ENCODE measurements at places on chromosomes 6 and 20. TPM values are rescaled to one million over a fixed set of nuclear protein-coding genes. Genes with fewer than 3 reads are reported as not detected.

GRCh38 chr6:18021166-18021850, 33.9 kb upstream of the KIF13A start:
- no peak for DNase-seq

- DNase-seq = no peak
Observed at GRCh38 chr20:45098103-45098773, 2.7 kb downstream of the KCNS1 start.

- no peak for DNase-seq
Observed at GRCh38 chr6:92399911-92400310, 1019.4 kb downstream of the EPHA7 start.

The CST1 gene
- not detected for total RNA-seq

- DNase-seq = no peak
Observed at GRCh38 chr20:51237278-51237677, 214.4 kb upstream of the KCNG1 start.

The GHRH gene
- not detected for total RNA-seq

The FAM184A gene
- total RNA-seq = 37.3 TPM

DNA sequence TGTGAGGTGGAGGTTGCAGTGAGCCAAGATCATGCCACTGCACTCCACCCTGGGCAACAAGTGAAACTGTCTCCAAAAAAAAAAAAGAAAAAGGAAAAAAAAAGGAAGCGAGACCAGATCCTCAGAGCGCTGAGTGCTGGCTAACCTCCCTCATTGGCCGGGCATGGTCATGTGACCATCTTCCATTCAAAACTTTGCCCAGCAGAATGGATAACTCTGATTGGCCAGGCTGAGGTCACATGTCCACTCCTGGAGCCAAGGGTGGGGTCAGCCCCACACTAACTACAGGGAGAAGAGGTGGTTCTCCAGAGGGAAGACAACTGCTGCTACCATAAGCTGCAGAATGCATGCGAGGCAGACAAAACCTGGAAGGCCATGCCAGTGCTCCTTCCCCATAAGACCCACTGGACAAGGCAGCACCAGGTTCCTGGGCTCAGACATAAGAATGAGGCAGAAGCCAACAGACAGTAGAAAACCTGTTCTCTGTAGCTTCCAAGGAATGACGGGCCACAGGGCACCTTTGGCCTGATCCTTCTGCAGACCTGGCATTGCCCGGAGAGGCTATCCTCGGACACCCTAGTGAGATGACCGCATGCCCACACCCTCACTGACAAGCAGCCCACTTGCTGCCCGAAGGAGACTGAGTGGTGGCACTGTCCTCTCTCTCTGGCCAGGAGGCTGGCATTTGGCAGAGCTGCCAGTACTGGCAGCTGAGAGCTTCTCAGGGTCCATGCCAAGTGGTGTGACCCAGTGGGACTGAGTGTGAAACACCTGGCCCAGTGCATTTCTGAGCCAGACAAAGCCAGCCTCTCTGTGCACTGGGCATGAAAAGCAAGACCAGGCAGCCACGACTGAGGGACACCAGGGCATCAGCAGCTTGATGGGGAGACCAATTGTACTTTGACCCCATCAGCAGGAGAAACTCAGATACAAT, 311.9 kb upstream of the SULF2 start:
- DNase-seq = no peak

- no peak for DNase-seq
Observed at GRCh38 chr20:63833776-63834490, 2.9 kb upstream of the ZBTB46 start.
